ENCODE measurements at places on chromosomes 13 and 19.

DNA sequence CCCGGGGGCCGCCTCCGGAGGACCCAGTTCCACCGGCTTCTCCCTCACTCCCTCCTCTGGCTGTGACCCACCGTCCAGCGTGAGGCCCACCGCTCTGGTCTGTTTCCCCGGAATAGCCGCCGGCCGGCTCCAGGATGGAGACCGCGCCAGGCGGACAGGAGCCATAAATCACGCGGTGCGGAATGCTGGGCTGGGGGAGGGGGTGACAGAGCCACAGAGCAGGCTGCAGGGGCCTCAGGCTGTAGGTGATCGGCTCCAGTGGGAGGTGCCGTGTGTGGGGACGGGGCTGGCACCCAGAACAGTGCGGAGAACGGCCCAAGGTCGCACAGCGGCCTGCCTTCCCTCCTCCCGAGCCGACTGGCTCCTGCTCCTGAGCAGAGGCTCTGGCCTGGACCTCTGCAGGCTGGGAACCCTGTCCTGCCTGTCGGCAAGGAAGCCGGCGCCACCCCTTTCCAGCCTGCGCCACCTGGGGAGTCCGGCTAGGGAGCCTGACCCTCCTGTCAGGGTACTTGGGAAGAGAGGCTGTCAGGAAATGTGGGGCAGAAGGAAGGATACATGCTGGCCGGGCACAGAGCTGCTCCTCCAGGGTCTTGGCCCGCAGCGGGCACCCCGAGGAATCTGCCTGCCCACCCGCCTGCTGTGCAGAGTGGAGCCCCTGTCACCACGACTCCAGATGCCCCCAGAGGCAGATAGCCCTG lies 8.3 kb downstream of the PIAS4 start:
- no peak for DNase-seq

- no peak for DNase-seq
These were observed 10.4 kb upstream of the ENOX1 start for GRCh38 chr13:43797159-43797558.

- no peak for DNase-seq
These were observed 140.2 kb downstream of the TNFRSF19 start for GRCh38 chr13:23710366-23710765.

- peak; percentile 17 for DNase-seq
These were observed 66.6 kb downstream of the SPRYD7 start for GRCh38 chr13:49869519-49869918.

DNA sequence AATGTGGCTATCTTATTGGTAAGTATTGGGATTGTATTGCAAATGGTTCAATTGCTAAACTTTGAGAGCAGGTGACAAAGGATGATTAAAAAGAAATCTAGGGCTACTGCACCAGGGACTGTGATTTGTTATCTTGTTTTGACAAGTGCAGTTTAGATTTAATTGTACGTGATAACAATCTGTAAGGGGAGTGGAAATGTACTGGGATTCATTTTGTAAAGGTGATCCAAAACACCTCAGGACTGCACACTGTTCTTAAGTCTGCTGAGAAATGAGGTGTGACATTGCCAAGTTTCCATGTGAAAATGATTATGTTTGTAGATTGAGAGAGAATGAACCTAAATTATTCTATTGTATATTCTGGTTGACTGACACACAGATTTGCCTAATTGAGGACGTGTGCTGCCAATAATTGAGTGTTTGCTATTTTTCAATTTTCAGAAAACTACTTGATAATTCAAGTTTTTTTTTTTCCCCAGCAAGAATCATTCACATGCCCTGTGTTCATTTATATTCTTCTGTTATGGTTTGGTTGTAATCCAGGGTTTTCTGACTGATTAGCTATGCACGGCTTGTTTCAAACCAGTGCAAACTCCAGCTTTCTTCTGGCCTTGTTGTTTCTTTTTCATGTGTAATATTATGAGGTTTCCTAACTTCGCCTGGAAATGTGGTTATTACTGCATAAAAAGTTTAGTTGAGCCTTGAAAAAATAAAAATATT lies 308.0 kb downstream of the OLFM4 start:
- no peak for DNase-seq

- peak; percentile 67 for DNase-seq
These were observed 113.6 kb upstream of the MBNL2 start for GRCh38 chr13:97108530-97108900.

DNA sequence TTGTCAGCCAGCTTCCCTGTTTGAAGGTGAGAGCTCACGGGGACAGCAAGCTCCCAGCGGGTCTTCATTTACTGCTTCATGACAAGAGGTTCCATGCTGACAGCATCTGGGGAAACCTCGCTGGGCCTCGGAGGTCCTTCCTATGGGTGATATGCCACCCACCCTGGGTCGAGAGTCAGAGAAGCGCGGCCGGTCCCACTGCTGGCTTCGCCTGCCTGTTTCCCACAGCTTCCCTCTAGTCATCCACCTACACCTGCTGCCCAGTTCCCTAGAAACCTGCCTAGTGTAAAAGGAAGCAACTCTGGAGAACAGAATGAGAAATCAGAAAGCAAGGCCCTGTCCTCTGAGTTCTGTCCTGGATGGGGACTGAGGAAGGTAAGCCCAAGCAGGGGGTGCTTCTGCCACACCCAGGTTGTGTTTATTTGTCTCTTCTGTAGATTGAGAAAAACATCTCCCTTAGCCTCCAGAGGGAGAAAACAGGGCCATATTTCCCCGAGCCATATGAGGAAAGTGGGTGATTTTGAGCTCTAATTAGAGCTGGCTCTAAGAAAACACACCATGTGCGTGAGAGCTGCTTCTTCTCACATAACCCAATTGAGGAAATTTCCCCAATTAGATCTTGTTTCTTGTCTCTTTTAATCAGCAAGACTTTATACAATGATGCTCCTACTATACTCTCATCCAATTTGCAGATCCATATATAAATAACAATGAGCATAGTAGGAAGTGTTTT lies 504.3 kb downstream of the IRS2 start:
- DNase-seq, result no peak

- DNase-seq, result no peak
These were observed 522.3 kb upstream of the NBEA start for GRCh38 chr13:34419755-34420154.

DNA sequence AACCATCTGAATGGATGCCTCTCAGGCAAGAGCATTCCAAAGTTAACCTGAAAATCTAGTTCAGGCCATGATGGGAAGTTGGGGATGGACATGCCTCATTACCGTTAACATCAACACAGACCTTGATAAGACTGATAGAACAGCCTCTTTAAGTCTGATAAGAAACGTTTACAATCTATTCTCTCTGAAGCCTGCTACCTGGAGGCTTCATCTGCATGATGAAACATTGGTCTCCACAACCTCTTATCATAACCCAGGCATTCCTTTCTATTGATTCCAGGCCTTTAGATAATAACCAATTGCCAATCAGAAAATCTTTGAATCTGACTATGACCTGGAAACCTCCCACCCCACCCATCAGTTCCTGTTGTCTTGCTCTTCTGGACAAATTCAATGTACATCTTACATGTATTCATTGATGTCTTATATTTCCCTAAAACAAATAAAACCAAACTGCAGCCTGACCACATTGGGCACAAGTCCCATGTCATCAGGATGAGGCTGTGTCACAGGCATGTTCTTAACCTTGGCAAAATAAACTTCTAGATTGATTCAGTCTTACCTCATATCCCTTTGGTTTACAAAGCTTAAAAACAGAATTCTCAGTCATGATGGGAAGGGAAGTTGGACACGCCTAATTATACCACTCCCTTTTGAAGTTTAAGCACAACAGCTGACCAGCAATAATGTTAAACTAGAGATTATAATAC lies 843.8 kb upstream of the SPRY2 start:
- DNase-seq, result no peak

- peak; percentile 57 for DNase-seq
These were observed 9.3 kb downstream of the MPND start for GRCh38 chr19:4352701-4353121.

DNA sequence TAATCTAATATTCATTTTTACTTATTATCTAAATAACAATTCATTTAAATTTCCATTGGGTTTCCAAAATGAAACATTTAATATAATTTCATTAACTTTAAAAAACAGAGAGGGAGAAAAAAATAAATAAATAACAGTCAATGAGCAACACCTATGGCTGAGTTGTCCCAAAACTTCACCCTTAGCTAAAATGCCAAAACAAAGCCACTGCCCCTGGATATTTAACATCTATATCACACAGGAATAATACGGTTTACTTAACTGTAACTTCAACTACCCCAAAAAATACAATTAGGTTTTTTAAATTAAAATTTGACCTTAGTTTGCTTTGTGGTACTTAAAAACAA lies 541 bp downstream of the ELF1 start:
- no peak for DNase-seq

DNA sequence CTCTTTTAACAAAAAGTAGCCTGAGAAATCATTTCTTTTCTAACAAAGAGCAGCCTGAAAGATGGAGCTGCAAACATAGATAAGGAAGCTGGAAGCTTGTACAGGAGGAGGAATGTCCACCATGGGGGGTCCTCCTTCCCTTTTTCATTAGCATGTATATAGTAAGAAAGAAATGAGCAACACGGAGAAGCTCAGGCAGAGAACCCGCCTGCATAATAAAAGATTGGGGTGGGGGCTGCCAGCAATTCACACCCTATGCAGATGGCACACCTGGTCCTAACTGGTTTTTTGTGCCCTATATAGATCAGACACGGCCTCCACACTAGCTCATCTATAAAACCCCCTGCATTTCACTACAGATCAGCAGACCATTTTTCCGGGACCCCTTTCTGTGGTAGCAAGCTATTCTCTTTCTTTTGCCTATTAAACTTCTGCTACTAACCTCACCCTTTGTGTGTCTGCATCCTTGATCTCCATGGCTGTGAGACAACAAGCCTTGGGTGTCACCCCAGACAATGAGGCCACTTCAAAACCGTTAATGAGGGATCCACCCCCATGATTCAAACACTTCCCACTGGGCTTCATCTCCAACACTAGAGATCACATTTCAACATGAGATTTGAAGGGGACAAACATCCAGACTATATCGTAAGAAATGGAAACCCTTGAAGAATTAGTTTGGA lies 167.5 kb upstream of the FREM2 start:
- no peak for DNase-seq

- no peak for DNase-seq
These were observed 25.9 kb upstream of the GATAD2A start for GRCh38 chr19:19379527-19379926.

GRCh38 chr19:38273499-38273898 lies 9.1 kb downstream of the SPINT2 start:
- DNase-seq, result no peak

DNA sequence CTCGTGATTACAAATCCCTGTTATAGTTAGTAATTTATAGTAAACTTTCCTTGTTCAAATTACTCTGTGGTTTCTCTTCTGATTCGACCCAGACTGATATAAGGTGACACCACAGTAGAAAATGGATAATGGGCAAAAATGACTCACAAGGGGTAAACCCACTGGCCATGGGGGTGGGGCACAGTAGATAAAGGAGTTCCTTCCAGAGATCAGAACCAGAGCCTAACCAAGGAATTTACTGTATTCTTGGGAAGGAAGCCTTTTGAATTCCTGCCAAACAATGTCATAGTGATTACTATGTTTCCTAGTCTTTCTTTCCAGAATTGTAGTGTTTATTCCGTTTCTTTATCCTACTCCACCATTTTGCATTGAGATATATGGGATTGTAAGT lies 21.9 kb downstream of the MIR17HG start:
- DNase-seq, result peak; percentile 85

DNA sequence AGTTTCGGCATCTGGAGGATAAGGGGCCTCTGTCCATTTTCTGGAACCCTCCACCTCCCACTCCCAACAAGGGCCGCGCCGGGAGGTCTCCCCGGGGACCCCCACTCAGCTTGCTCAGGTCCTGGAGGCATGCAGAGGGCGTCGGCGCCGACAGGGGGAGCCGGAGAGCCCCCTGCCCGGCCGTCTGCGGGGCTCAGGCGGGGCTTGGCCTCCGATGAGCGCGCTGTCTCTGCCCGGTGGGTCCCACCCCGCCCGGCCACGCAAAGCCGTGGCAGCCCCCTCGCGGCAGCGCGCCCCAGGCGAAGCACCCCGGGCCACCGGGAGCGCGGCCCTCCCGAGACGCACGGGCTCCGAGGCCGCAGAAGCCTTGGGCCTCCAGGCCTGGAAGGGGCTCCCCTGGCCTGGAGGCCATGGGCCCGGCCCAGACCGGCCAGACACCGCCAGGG lies 149.7 kb upstream of the ZNF536 start:
- peak; percentile 20 for DNase-seq

DNA sequence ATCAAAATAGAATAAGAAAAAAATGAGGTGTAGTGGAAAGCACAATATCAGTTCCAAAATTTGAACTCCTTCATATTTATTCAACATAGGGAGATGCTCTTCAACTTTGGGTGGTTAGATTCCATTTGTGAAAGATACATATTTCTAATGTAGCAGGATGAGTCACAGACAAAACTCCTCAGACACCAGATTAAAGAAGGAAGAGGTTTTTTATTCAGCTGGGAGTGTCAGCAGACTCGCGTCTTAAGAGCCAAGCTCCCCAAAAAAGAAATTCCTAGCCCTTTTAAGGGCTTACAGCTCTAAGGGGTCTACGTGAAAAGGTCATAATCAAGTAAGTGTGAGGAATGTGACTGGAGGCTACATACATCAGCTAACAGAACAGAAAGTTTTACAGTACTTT lies 6.8 kb upstream of the ZNF765 start:
- no peak for DNase-seq

- no peak for DNase-seq
These were observed 2.4 kb upstream of the ZNF560 start for GRCh38 chr19:9500796-9501195.

GRCh38 chr13:41054212-41054877 lies 7.0 kb upstream of the WBP4 start:
- peak; percentile 67 for DNase-seq

DNA sequence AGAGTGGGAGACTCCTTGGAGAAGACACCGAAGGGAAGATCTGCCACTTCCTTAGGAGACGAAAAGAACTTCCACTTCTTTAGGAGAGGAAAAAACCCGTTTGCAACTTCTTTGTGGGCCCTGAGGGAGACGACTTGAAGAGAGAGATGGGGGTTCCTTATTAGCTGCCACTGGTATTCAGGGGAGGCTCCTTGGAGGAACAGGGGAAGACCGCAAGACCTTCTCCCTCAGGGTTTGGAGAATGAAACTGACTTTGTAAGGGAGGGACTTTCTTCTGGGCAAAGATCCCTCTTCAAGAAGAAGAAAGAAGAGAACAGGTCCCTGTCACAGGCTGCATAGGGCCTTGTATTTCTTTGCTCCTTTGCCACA lies 416 bp downstream of the BCKDHA start:
- no peak for DNase-seq

- DNase-seq, result no peak
These were observed 152.6 kb upstream of the KL start for GRCh38 chr13:32863596-32863995.

- DNase-seq, result peak; percentile 26
These were observed 90.1 kb downstream of the RGCC start for GRCh38 chr13:41547251-41548000.

DNA sequence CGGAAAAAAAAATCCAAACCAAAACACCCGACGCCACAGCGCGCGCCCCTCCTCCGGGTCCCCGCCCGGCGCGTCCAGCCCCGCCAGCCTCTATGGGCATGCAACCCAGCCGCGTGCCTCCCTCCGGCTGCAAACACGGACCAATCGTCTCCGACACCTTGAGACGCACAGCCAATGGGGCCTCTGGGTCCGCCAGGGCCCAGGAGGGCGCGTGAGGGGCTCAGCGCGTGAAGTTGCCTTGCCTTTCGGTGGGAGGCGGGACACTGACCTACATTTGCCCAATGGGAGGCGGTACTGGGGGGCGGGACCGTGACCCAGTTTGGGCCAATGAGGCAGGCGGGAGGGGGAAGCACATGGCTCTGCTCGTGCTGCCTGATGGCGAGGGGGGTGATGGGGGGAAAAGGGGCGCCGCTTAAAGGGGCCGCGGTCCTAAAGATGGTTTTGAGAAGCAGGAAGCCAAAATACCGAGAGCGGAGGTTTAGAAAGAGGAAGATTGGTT lies 319 bp upstream of the DBP start:
- peak; percentile 99 for DNase-seq

- DNase-seq, result no peak
These were observed 103.8 kb downstream of the KL start for GRCh38 chr13:33119856-33120543.

All from fibroblast of skin of right biceps (primary cell).